ENCODE measurements at places on chromosomes 5 and 9.
A peak's percentile ranks its signal among the peaks of the same experiment; 100 is the strongest.

GRCh38 chr5:72244862-72245371 is 75.1 kb downstream of the MRPS27 start:
- peak; percentile 56 for DNase-seq

GRCh38 chr5:1781107-1781506 is 18.5 kb downstream of the MRPL36 start:
- no peak for DNase-seq

GRCh38 chr5:59387127-59387526 is 506.4 kb downstream of the PDE4D start:
- no peak for DNase-seq

- DNase-seq, result no peak
Measured at GRCh38 chr5:131316026-131316425, 52.2 kb downstream of the CDC42SE2 start.

GRCh38 chr9:83937861-83938455 is 16.7 kb upstream of the KIF27 start:
- peak; percentile 83 for DNase-seq

GRCh38 chr9:102551346-102551745 is 443.8 kb upstream of the CYLC2 start:
- no peak for DNase-seq

DNA sequence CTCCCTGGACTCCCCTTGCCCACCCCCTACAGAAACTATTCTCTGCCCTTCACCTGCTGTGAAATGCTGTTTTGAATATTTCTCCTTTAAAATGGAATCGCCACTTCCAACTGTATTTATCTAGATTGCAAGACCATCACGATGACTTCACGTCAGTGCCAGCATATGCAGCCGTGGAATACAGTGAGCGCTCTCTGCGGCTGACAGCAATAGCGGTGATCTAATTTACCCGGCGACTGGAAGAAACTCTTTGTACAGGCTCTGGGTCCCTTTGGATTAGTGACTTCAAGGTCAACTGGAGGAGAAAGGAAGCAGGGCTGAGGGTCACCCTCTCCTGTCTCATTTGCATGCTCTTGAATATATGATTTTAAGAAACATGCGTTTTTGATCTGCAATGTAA is 192.0 kb downstream of the IRX1 start:
- no peak for DNase-seq

GRCh38 chr5:107457138-107457537 is 213.6 kb downstream of the EFNA5 start:
- DNase-seq, result peak; percentile 29

GRCh38 chr9:128193469-128194096 is 2.2 kb upstream of the CIZ1 start:
- no peak for DNase-seq

DNA sequence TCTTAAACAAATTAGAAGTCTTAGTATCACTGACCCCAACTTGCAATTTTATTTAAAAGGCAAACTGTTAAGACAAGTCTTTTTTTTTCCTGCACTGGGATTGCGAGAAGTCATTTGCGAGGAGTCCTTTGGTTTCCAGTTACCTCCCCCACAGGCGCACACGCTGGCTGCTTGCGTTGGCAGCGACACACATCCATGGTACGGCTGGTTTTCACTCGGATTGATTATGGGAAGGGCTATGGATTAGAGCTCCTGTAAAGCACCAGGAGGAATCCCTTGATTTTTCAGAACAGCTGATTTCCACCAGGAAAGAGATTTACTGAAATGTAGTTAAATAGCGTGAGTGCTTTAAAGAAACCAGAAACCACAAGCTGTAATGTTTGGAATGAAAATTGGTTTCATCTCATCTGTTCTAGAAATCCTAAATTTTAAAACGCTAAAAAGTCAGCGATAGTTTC is 737 bp downstream of the SLC1A3 start:
- peak; percentile 67 for DNase-seq

DNA sequence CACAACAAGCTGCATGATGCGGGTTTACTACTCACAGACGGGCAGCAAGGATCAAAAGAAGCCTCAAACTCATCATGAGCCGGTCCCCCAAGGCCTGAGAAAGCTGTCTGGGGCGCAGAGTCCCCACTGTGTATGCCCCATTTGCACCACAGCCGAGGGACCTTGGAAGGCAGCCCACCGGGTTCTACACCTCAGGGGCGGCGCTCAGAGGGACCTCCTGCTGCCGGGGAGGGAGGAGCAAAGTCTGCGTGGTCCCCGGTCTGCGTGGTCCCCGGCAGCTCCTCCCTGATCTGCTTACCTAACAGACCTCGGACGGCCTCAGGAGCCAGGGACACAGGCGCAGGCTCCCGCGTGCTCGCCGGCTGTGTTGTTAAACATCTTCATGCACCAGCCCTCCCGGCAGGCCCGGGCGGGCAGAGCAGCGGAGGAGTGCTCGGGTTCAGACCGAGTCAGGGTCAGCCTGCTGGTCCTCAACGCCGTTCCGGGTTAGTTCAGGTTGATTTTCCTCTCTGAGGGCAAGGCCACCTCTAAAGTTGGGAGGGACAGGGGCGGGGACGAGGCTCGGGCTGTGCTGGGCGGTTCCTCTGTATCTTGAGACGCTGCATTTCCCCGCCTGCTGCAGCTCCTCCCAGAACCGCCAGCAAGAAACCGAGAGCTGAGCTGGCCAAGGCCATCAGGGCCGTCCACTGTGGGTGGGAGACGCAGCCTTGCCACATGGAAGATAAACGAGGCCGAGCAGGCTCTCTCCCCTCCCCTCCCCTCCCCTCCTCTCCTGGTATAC is 74.6 kb downstream of the MRPL36 start:
- DNase-seq, result no peak

- DNase-seq, result no peak
Measured at GRCh38 chr9:84811072-84811750, 141.7 kb downstream of the NTRK2 start.

- peak; percentile 43 for DNase-seq
Measured at GRCh38 chr5:125409861-125410536, 663.6 kb upstream of the ZNF608 start.

- no peak for DNase-seq
Measured at GRCh38 chr9:83535736-83536135, 2.5 kb downstream of the FRMD3 start.
